ENCODE measurements at places on chromosomes 6 and 20.

- no peak for DNase-seq
Measured at GRCh38 chr6:169406804-169407203, 153.2 kb upstream of the THBS2 start.

DNA sequence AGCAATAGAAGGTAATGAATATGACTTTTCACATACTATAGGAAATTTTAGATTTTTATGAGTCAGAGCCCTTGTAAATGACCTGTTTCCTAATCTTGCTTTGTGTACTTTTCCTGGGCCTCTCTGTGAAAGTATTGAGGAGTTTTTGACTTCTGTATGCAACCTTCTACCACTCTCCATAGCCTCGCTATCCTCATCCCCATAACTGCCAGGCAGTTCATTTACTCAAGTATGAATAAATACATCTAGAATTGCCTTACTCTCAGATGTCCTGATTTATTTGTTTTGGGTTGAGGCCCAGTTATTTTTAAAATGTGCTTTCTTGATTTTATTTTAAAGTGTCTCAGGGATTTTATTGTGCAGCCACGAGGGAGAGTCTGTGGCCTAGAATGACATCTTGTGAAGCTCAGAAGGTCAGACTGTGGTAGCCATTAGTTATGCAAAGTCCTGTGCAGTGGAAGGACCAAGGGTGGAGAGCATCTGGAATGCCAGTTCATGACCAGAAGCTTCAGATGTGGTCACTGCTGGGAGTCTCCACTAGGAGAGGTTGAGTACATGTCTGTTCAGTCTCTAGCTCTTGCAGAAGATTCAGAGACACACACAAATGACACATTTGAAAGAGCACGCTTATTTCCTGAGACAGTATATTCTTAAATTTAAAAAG lies 346.2 kb upstream of the IMPG1 start:
- no peak for DNase-seq

DNA sequence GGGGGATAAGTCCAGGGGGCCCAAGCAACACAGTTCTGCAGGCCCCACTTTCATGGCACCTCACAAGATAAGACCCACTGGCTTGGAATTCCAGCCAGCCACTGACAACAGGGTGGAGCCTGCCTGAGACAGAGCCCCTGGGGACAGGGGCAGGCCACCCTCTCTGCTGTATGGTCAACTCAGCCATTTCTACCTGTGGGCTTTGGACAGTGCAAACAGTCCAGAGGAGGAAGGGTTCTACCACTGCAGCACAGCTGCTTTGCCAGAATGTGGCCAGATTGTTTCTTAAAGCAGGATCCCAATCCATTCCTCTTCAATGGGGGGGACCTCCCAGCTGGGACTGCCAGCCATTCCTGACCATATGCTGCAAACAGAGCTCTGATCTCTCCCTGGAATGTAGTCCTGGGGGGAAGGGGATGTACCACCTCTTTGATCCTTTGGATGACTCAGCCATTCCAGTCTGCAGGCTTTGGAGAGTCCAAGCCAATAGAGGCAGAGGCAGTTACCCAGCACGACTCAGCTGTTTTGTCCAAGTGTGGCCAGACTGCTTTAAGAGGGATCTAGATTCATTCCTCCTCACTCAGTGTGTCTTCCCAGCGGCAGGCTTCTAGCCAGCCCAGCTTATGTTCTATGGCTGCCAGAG lies 842.2 kb downstream of the EPHA7 start:
- DNase-seq, result peak; percentile 23

DNA sequence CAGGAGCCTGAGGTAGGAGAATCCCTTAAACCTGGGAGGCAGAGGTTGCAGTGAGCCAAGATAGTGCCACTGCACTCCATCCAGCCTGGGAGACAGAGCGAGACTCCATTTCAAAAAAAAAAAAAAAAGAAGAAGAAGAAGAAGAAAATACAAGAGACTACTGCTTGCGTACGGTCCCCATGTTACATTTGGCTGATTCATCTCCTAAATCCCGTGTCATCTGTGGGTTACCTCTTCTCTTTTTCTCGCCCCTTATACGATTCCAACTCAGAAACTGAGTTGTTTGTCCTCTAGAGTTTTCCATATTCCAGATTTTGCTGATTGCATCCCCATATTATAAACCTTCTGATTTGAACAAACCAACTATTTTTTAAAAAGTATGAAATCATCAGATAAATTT lies 62.4 kb upstream of the NELFCD start:
- no peak for DNase-seq

- no peak for DNase-seq
Measured at GRCh38 chr20:59268870-59269269, 31.5 kb upstream of the EDN3 start.

GRCh38 chr6:138594758-138595140 lies 95.5 kb upstream of the NHSL1 start:
- no peak for DNase-seq

- DNase-seq, result no peak
Measured at GRCh38 chr6:99808992-99809391, 185.0 kb downstream of the MCHR2 start.

DNA sequence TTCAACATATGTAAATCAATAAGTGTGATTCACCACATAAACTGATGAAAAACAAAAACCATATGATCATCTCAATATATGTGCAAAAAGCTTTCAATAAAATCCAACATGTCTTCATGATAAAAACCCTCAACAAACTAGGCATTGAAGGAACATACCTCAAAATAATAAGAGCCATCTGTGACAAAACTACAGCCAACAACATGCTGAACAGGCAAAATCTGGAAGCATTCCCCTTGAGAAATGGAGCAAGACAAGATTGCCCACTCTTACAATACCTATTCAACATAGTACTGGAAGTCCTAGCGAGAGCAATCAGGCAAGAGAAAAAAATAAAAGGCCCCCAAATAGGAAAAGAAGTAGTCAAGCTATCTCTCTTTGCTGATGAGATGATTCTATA lies 76.5 kb downstream of the OTOR start:
- no peak for DNase-seq

GRCh38 chr20:36086767-36087166 lies 67.8 kb upstream of the EPB41L1 start:
- peak; percentile 26 for DNase-seq

DNA sequence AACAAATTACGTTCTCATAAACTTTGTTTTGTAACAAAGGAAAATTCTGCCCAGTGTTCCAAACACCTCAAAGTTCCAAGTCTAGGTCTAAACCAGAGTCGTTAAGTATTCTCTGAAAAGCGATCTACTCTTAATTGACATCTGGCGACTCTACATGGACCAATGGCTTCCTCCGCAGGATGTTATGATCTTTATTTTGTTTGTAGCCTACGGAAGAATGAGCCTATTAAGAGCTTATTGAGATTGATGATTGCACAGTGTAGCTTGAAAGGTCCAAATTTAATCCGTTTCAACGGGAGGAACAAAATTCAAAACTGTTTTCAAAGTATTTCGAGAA lies 61.1 kb downstream of the FAM217A start:
- DNase-seq, result peak; percentile 39

- no peak for DNase-seq
Measured at GRCh38 chr6:91982559-91982958, 1395.7 kb upstream of the MAP3K7 start.

DNA sequence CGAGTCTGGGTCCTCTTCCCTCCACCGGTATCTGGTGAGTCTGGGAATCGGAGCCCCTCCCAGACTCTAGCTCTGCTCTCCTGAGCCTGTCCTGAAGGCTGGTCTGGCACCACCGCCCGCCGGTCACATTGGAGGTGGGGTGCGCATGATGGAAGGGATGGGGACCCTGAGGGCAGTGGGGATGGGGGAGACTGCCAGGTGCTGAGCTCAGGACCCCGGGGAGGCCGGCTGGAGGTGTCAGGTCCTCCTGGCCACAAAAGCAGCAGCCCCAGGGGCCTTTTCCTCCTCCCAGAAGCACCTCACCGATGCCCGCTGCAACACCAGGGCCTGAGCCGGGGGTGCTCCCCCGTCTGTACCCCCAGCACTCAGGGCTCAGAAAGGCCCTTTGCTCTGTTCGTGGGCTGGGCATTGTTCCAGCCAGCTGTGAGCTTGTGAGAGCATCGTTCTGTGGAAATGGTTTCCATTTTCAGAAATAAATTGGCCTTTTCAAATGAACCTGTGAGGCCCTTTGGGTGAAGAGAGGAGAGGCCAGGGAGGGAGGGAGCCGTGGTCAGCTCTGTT lies 2.5 kb upstream of the NPBWR2 start:
- DNase-seq, result no peak

- no peak for DNase-seq
Measured at GRCh38 chr6:125097186-125097585, 56.4 kb upstream of the TPD52L1 start.

DNA sequence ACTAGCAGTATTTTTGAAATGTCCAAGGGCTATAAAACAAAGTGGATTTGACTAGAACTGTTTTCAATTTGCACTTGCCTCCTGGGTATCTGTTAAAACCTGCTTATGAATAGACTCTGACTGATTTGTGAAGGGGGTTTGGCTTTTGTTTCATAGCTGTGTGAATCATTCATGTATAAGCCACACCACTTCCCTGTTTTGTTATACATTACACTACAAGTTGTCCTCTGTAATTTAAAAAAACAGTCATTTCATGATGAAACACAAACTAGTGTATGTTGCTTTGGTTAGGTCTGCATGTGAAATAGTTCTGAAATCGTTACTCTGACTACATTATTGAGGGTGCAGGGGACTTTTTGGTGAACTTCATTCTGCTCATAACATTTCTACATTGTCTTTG lies 121.7 kb downstream of the NKAIN2 start:
- DNase-seq, result no peak

- no peak for DNase-seq
Measured at GRCh38 chr6:25327432-25327831, 48.3 kb downstream of the CARMIL1 start.

GRCh38 chr6:124987291-124987690 lies 25.1 kb downstream of the RNF217 start:
- DNase-seq, result no peak

DNA sequence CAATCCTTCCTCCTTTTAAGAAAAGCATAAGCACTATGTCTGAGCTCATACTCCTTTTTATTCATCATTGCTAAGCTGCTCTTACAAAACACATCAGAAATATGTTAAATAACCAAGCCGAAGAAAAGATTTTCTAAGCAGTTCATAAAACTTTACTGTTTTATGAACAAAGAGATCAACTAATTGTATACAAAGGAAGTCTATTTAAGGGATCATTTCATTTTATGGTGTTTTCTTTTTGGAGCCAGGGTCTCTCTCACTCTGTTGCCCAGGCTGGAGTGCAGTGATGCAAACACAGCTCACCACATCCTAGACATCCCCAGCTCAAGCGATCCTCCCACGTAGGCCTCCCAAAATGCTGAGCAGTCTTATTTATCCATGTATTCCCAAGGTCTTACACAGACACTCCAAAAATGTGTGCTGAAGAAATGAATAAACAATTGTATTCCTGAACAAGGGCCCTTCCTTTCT lies 9.3 kb downstream of the NUDT3 start:
- peak; percentile 47 for DNase-seq

GRCh38 chr20:58019027-58019849 lies 209.2 kb downstream of the ANKRD60 start:
- peak; percentile 61 for DNase-seq

- DNase-seq, result no peak
Measured at GRCh38 chr6:75414445-75415021, 79.1 kb downstream of the FILIP1 start.

DNA sequence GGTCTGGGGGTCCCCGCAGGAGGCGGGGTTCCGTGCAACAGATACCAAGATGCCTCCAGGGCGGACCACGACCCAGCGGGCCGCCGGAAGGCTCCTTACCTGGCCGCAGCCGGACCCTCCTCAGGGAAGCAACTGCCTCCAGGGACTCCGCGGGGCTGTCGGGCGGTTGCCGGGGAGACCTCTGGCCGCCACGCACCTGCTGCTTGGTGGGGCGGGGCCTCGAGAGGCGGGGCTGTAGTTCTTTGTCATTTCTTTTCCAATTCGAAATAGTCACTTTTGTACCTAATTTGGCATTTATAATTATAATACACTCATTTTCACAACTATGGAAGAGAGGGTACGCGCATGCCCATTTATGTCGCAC lies 647 bp downstream of the AK9 start:
- peak; percentile 27 for DNase-seq

DNA sequence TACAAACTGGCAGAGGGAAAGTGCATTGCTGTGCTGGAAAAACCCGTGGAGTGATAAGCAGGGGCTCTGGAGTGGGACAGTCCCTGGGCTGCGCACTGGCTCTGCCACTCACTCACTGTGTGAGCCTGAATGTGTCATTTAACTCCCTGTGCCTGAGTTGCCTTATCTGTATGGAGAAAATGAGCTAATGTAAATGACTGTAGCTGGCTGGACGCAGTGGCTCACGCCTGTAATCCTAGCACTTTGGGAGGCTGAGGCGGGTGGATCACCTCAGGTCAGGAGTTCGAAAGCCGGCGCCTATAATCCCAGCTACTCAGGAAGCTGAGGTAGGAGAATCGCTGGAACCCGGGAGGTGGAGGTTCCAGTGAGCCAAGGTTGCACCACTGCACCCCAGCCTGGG lies 18.4 kb upstream of the RPN2 start:
- DNase-seq, result no peak

DNA sequence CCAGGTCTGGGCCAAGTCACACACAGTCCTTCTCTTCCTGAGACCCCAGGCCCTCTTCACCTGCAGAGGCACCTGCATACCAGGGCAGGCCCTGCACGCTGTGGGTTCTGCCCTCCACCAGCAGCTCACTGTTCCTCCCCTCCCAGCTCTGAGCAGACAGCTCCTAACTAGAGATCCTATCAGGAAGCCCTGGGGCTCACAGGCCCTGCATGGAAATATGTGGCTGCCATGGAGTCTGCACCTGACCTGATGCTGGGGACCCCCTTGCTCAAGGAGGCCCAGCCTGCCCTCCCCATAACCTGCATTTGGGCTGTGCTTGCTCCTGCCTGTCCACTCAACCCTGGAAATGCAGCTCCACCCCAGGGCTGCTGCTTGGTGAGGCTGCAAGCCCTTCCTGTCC lies 14.6 kb upstream of the HLA-G start:
- no peak for DNase-seq

GRCh38 chr20:47502271-47503239 lies 868 bp downstream of the NCOA3 start:
- peak; percentile 15 for DNase-seq

GRCh38 chr6:166703149-166703710 lies 76.2 kb upstream of the RPS6KA2 start:
- no peak for DNase-seq

DNA sequence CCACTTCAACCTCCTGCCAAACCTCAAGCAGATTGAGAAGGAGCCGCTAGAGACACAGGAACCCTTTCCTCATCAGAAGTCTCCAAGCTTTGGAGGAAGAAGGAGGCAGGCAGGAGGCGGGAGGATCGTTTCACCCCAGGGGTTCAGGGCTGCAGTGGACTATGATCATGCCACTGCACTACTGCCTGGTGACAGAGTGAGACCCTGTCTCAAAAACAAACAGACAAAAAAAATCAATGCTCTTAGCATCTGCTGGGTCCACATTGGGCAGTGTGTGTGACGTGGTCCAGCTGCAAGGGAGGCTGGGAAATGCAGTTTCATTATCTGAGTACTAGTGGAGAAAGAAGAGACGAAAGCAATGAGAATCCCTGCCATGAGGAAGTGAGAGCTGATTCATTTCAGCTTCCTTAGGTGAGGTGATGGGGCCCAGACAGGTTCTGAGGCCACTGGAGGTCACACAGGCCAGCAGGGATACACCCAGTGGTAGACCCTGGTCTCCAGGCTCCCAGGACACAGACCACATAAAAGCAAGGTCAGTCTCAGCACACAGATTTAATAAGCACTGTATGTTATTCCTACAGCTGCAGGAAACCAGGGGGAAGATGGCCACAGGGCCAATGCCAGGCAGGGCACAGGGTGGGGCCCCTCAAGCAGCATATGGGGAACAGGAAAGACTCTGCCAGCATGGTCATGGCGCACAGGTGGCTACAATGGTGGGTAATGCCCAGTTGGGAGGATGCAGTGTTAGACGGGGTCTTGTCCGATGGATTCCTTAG lies 4.3 kb downstream of the GFRA4 start:
- DNase-seq, result peak; percentile 15

Measured in Daoy (cell line).